Smooth muscle cell of the umbilical artery (primary cell): ENCODE measurements at places on chromosomes 6 and 20. TPM values are rescaled to one million over a fixed set of nuclear protein-coding genes. Genes with fewer than 3 reads are reported as not detected.

The TM9SF4 gene
- total RNA-seq: 42.8 and 54.8 TPM in 2 replicates

The C2 gene
- total RNA-seq: 0.42 and 0.89 TPM in 2 replicates

The GJA10 gene
- not detected in 2 replicates for total RNA-seq

The PKIB gene
- 1.6 and 5.9 TPM in 2 replicates for total RNA-seq

The TSBP1 gene
- total RNA-seq: not detected in 2 replicates

The CDK5RAP1 gene
- 25.7 and 26.1 TPM in 2 replicates for total RNA-seq

The GPR6 gene
- not detected in 2 replicates for total RNA-seq

The STMND1 gene
- not detected in 2 replicates for total RNA-seq
